Adipocyte (in vitro differentiated cells): ENCODE measurements at places on chromosomes 7 and 10.
A peak's percentile ranks its signal among the peaks of the same experiment; 100 is the strongest.

DNA sequence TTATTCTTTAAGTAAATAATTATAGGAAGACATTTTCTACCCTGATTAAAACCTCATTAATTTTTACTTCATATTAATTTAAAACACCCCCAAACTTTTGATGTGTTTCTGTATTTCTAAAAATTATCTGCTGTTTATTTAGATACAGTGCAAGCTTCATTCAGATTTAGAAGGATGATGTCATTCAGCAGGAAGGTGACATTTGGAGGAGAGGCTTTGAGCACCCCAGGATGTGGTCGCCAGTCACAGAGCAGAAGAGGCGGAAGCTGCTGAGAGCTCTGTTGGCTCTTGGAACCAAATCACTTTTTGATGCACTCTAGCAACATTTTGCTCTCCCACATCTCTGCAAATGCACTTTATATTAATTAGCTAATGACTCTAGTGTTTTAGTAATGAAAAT is 233.9 kb upstream of the CACNA2D1 start:
- DNase-seq, result no peak

DNA sequence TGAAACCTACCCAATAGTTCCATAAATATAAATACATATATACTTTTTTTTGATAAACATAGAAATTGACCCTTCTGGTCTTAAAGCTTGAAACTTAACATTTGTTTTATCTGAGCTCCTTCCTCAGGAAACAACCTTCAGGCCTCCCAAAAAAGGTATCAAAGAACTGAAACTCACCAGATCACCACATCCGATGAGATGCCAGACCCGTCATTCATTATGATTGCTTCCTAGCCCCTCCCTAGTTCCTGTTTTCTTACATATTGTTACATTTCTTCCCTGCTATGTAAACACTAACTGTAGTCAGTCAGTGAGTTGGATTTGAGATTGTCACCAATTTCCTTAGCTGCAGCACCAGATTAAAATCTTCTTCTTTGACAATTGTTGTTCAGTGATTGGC is 663.6 kb downstream of the PCDH15 start:
- no peak for DNase-seq

DNA sequence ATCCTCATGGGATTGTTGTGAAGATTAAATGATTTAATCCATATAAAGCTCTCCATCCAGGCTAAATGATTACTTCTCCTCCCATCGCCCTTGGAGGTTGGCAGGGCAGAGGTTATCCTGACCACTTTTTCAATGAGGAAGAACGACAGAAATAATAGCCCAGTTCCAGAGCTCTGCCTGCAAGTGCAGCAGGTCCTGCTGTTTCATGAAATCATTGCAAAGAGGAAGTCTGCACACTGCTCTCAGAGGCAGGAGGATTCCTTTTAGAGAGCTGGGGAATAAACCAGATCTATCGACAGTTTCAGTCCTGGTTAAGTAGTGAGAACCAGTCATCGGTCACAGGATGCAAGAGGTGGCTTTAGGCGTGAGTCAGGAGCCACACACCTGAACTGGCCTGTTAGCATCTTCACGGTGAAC is 25.0 kb upstream of the CDH23 start:
- no peak for DNase-seq

DNA sequence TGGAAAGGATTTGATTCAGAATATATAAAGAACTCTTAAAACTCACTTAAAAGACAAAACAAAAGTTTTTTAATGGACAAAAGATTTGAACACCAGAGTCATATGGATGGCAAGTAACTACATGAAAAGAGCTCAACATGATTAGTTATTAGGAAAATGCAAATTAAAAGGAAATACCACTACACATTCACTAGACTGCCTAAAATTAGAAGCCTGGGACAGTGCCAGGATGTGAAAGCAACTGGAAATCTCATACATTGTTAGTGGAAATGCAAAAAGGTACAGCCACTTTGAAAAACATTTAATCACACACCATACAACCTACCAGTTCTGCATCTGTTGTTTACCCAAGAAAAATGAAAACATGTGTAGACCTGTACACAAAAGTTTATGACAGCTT is 48.8 kb downstream of the RALA start:
- peak; percentile 12 for DNase-seq

DNA sequence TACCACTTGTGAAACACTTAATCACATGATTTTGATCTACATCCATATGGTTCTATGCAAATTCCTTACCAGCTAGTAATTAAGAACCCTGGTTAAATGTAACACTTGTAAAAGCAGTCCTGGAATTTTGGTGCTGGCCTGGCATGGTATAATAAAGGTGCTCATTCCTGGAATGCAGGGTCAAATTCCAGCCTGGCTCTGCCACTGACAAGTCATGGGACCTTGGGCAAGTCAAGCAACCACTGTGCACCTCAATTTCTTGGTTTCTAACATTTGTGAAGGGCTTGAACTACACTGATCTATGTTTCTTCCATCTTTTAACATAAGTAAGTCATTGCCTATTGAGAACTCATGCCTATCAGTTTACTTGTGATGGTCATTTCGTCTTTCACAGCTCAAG is 91.9 kb upstream of the PIK3CG start:
- no peak for DNase-seq

DNA sequence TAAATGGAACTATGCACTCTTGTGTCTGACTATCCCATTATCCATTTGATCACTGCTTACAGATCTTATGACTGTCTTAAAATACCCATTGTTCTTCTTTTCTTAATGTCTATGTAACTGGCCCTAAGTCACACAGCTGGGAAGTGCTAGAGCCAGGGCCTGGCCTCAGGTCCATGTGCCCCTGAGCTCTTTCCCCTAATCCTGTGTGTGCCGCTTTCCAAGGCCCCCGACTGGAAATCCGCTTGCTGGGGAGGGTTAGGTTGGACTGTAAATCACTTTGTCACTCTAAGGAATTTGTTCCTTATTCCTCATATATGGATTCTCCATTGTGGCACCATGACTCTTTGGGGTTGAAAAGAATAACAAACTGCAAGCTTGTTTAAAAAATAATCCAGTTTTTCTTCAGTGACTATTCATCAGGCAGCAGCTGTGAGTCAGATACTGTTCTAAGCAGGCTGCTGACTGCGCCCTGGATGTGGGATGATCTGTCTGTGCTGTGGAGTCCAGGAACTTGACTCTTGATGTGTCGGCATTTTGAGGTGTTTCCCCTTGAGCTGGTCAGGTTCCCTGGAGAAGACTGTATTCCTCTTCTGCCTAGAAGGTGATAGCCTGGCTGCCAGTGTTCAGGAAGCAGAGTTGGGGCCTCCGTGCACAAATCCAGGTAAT is 236.3 kb downstream of the SDK1 start:
- DNase-seq, result peak; percentile 18

GRCh38 chr7:83289419-83289993 is 126.8 kb upstream of the PCLO start:
- no peak for DNase-seq

DNA sequence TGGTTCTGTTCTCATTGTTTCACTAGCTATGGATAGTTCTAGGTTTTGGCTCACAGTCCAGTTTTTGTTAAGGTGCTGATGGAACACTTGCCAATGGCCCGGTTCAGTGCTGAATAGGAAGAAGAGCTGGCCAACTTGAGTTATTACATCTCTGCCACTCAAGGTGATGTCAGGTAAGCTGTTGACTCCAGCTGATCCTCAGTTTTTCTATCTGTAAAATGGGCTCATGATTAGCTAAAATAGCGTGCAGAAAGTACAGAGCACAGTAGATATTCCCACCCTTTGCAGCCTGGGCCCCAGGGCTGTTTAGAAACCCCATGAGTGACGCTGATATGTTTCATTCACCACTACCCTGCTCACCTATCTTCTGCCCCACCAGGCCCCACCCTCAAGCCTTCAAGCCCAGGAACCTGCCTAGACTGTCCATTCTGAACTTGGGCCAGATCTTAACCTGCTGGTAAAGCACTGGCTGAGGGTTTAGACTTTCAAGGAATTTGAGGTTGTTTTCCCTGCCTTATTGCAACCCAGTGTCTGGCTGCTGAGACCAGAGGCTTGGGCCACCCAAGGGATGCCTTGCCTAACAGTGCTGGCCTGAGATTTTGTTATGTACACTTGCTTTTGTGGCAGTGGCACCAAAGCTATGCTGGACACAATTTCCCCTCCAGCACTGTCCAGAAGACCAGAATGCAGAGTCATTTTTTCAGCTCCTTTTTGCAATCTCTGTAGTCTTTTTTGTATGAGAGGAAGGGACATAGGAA is 378.2 kb upstream of the ZMIZ1 start:
- DNase-seq, result no peak

GRCh38 chr10:132248455-132249225 is 59.1 kb downstream of the STK32C start:
- peak; percentile 69 for DNase-seq

DNA sequence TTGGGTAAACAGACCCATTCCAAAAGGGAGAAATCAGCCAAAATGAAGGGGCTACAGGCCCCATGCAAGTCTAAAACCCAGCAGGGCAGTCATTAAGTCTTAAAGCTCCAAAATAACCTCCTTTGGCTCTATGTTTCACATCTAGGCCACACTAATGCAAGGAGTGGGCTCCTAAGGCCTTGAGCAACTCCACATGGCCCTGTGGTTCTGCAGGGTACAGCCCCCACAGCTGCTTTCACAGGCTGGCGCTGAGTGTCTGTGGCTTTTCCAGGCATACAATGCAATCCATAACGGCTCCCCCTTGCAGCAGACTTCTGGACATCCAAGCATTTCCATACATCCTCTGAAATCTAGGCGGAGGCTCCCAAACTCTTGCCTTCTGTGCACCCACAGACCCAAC is 9.0 kb downstream of the TMEM243 start:
- no peak for DNase-seq
